WTC11 (cell line): ENCODE measurements at places on chromosomes 12 and 14. TPM values are rescaled to one million over a fixed set of nuclear protein-coding genes. Genes with fewer than 3 reads are reported as not detected.

DNA sequence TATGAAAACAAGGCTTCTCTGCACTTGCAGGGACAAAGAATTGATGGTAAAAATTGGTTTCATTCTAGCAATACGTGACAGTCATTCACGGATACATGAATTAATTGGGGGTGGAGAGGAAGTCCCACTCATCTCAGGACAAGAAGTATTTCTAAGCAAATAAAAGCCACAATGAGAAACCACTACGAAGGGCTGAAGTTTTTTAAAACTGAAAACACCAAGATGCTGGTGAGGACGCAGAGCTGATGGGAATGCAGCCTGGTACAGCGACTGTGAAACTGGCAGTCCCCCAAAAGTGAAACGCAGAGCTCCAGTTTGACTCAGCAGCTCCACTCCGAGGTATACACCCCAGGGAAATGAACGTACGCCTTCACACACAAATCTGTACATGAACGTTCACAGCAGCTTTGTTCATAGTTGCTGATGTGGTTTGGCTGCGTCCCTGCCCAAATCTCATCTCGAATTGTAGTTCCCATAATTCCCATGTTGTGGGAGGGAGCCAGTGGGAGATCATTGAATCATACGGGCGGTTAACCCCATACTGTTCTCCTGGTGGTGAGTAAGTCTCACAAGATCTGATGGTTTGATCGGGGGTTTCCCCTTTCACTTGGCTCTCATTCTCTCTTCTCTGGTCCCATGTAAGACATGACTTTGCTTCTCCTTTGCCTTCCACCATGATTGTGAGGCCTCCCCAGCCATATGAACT, 89.0 kb downstream of the SCARB1 start:
- H3K27ac ChIP-seq = no peak overlapping the region
- H3K4me3 ChIP-seq = no peak overlapping the region
- no peak for DNase-seq
- peaks cover 15% of the 10 kb centered on the region for H3K4me1 ChIP-seq

- DNase-seq = no peak
- peaks cover 4% of the 10 kb centered on the region for H3K4me1 ChIP-seq
- H3K36me3 ChIP-seq = no peaks in the 10 kb centered on the region
- H3K27me3 ChIP-seq = no peaks in the 10 kb centered on the region
- no peak overlapping the region; the same call in 1 of the 2 replicates for H3K27ac ChIP-seq
These were observed 612.0 kb downstream of the VRK1 start for GRCh38 chr14:97408937-97409815.

DNA sequence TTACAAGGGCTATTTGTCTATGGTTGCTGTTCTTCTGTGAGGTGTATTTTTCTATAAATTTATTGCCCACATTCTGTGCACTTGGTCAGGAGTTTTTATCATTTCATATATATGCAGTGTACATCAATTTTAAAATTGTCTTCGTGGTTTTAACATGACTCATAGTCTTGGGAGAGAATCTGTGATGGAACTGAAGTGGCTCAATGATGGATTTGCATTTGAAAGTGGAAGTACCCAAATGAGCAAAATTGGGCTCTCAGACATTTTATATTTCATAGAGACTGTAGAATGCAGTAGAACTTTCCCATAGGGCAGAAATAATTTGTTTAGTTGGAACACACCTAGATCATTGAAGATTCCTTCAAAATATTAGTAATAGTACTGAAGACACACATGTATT, 1.9 kb upstream of the SCFD1 start:
- H3K4me1 ChIP-seq = peaks cover 17% of the 10 kb centered on the region
- no peak for DNase-seq
- H3K36me3 ChIP-seq = peaks cover 19% of the 10 kb centered on the region
- H3K27ac ChIP-seq = no peak overlapping the region
- H3K27me3 ChIP-seq = no peaks in the 10 kb centered on the region

DNA sequence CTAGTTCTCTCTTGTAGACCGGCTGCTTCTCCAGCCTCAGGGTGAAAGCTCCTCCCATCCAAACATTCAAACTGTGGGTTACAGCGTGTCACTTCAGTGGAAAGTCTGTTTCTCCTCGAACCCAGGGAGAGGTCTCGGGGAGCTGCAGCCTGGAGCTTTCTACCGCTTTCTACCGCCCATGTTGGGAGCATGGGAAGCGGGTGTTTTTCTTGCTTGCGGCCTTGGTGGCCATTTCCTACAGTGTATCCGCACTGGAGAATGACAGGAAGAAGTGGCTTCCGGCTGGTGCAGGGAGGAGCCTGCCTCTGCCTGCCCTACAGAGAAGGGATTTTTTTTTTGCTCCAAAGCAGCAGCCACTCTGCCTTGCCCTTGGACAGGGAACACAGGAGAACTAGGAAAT, 21.2 kb downstream of the ZFP36L1 start:
- no peaks in the 10 kb centered on the region; the same call in 1 of the 2 replicates for H3K27me3 ChIP-seq
- no peak overlapping the region for H3K4me3 ChIP-seq

DNA sequence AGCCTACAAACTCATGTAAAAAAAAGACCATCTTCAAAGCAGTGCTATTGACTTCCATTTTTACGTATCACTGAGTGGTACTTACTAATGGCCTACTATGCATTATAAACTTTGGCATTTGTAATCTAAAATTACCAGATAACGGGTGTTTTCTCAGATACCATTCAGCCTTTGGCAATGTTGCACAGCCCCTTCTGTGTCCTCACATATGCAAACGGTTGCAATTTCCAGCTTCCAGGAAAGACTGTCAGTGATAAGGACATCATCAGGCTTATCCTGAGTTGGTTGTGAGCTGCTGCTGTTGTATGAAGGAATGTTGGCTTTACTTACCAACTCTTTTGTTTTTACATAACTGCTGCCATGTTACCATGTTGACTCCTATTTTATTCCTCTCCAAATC, 1.6 kb upstream of the SLC6A13 start:
- no peaks in the 10 kb centered on the region for H3K27me3 ChIP-seq
- peaks cover 7% of the 10 kb centered on the region; the same call in 1 of the 2 replicates for H3K4me1 ChIP-seq
- H3K27ac ChIP-seq = no peak overlapping the region
- no peak for DNase-seq
- no peaks in the 10 kb centered on the region for H3K36me3 ChIP-seq
- H3K4me3 ChIP-seq = no peak overlapping the region

GRCh38 chr14:87998482-87998881, 5.5 kb upstream of the GALC start:
- no peak for DNase-seq
- no peak overlapping the region for H3K4me3 ChIP-seq
- peaks cover 13% of the 10 kb centered on the region for H3K4me1 ChIP-seq
- no peak overlapping the region for H3K27ac ChIP-seq

GRCh38 chr14:93056840-93057585, 58.7 kb downstream of the ITPK1 start:
- peaks cover 75% of the 10 kb centered on the region for H3K4me1 ChIP-seq
- H3K4me3 ChIP-seq = no peak overlapping the region
- no peaks in the 10 kb centered on the region for H3K27me3 ChIP-seq
- no peak for DNase-seq
- H3K36me3 ChIP-seq = peaks cover 3% of the 10 kb centered on the region; the same call in 1 of the 2 replicates

GRCh38 chr12:62917926-62918325, 17.0 kb downstream of the PPM1H start:
- DNase-seq = no peak
- no peaks in the 10 kb centered on the region for H3K27me3 ChIP-seq
- H3K4me1 ChIP-seq = peaks cover 79% of the 10 kb centered on the region
- H3K36me3 ChIP-seq = no peaks in the 10 kb centered on the region
- no peak overlapping the region for H3K27ac ChIP-seq
- no peak overlapping the region for H3K4me3 ChIP-seq

- H3K4me1 ChIP-seq = peaks cover 29% of the 10 kb centered on the region
- no peak overlapping the region for H3K27ac ChIP-seq
- H3K36me3 ChIP-seq = peaks cover 23% of the 10 kb centered on the region
These were observed 137.4 kb upstream of the NTF3 start for GRCh38 chr12:5294274-5295070.

- H3K4me3 ChIP-seq = no peak overlapping the region
- no peak for DNase-seq
- no peaks in the 10 kb centered on the region for H3K36me3 ChIP-seq
These were observed 4.3 kb downstream of the RIMBP2 start for GRCh38 chr12:130711756-130712155.

DNA sequence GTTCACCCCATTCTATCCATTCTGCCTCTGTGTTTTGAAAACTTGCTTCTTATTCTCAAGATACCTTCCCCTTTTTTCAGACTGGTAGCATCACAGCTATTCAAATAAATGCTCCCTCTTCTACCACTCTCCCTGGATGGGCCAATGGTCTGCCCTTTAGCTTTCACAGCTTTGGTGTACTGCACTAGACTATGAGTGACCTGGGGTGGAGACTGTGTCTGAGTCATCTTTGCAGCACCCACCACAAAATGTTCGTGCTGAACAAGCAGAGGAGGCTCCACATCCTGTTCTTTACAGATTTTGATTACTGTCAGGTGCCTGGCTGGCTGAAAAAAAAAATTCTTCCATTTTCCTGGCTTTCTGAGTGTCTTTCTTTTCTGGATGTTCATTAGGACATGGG, 1104.1 kb upstream of the TMEM132C start:
- H3K27ac ChIP-seq = no peak overlapping the region
- H3K4me1 ChIP-seq = no peaks in the 10 kb centered on the region
- H3K27me3 ChIP-seq = peaks cover 2% of the 10 kb centered on the region
- no peak for DNase-seq
- H3K4me3 ChIP-seq = no peak overlapping the region
- peaks cover 51% of the 10 kb centered on the region for H3K36me3 ChIP-seq

GRCh38 chr12:11174022-11174421, 3.0 kb downstream of the SMIM10L1 start:
- H3K36me3 ChIP-seq = peaks cover 11% of the 10 kb centered on the region
- H3K4me3 ChIP-seq = no peak overlapping the region
- H3K27me3 ChIP-seq = no peaks in the 10 kb centered on the region
- H3K27ac ChIP-seq = no peak overlapping the region
- no peak for DNase-seq

DNA sequence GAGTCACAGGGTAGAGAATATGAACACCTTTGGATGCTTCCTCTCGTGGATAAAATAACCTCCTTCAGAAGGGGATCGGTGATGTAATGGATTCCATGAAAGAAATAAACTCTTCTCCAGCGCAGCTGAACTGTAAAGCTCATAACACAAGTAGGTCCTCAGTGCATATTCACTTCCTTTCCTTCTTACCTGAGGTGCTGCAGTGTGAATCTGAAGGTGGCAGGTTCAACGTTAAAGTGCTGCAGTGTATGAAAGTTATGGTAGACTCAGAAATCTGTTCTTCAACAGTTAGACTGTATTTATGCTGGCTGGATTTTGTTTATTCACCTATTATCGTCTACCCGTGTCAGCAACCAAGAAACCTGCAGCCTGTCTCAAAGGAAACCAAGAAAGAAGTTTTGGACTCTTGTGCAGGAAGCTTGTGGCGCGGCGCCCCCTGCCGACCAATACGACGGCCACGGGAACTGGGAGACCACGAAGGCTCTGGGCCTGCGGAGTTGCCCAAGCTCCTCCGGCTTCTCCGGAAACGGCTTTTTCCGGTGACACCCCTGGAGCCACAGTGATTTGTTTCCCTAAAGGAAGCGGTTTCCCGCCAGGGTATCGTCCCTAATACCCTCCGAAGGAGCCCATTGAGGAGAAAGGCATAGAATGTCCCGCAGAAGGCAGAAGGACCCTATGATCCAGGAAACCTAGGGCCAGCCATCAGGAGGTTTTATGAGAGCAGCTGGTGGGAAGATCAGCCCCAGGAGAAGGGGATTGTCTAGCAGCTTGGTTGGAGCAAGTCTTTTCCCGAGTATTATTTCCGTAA, 17.6 kb upstream of the RNASE3 start:
- peak; percentile 95 for DNase-seq
- H3K4me3 ChIP-seq = peak overlapping the region; percentile 58
- peaks cover 9% of the 10 kb centered on the region for H3K4me1 ChIP-seq
- peaks cover 48% of the 10 kb centered on the region for H3K27me3 ChIP-seq
- H3K27ac ChIP-seq = peak overlapping the region; percentile 49; the same call in 1 of the 2 replicates
- no peaks in the 10 kb centered on the region for H3K36me3 ChIP-seq

DNA sequence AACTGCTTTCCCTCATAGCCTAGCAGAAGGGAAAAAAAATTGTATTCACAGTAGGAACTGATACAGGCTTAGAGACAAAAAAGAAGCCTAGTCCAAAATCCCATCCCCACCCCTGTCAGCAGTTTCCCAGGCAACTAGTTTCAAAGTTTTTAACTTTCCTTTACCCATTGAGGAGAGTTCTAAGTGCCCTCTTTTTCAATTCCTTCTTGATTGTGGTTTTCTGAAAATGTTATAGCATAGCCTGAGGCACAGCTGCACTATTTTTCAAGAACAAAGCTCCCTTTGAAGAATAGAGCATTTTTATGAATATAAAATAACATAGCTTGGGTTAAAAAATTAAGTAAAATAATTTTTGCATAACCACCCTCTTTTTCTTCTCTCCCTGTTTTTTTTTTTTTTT, 81.6 kb downstream of the IPO8 start:
- H3K27me3 ChIP-seq = peaks cover 3% of the 10 kb centered on the region; the same call in 1 of the 2 replicates
- no peak overlapping the region for H3K27ac ChIP-seq
- H3K4me3 ChIP-seq = no peak overlapping the region
- peaks cover 4% of the 10 kb centered on the region for H3K4me1 ChIP-seq
- peaks cover 7% of the 10 kb centered on the region for H3K36me3 ChIP-seq

- no peak for DNase-seq
- no peak overlapping the region for H3K4me3 ChIP-seq
- H3K27me3 ChIP-seq = no peaks in the 10 kb centered on the region
- H3K4me1 ChIP-seq = peaks cover 59% of the 10 kb centered on the region
These were observed 2.7 kb upstream of the RIMKLB start for GRCh38 chr12:8695116-8695515.

DNA sequence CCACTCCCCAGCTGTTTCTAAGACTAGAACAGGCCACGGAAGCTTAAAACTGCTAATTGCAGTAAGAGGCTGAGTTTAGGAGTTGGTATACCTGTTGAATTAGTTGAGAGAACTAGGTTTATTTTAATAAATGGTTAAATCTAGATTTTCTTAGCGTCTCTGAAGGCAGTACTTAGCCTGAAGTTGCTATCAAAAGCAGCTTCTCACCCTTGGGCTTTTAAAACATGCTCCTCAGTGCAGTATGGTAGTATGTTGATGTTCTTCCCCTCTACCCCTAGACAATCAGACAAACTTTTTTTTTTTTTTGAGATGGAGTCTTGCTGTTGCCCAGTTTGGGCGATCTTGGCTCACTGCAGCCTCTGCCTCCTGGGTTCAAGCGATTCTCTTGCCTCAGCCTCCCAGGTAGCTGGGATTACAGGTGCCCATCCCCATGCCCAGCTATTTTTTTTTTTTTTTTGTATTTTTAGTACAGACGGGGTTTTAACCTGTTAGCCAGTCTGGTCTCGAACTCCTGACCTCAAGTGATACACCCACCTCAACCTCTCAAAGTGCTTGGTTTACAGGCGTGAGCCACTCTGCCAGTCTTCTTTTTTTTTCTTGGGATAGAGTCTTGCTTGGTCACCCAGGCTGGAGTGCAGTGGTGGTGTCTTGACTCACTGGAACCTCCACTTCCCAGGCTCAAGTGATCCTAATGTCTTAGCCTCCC, 6.8 kb downstream of the SRSF5 start:
- no peak for DNase-seq
- H3K4me3 ChIP-seq = no peak overlapping the region
- H3K27me3 ChIP-seq = no peaks in the 10 kb centered on the region
- peaks cover 88% of the 10 kb centered on the region for H3K36me3 ChIP-seq

- peak; percentile 47 for DNase-seq
- peaks cover 5% of the 10 kb centered on the region for H3K27me3 ChIP-seq
These were observed 743 bp downstream of the PUS1 start for GRCh38 chr12:131929581-131930456.

B4GALNT1 gene
- total RNA-seq = 0.46 to 1.2 TPM (median 1.2 TPM) in 3 replicates

ADCY6 gene
- total RNA-seq = 11.9 to 12.8 TPM (median 12.2 TPM) in 3 replicates

TTC9 gene
- 21.4 to 26.2 TPM (median 22.5 TPM) in 3 replicates for total RNA-seq

OR4E1 gene
- total RNA-seq = not detected in 3 replicates

AICDA gene
- total RNA-seq = 0.13 TPM in 1 of 3 replicates, not detected in the others

EIF4B gene
- 730 to 860 TPM (median 838 TPM) in 3 replicates for total RNA-seq

CARMIL3 gene
- total RNA-seq = 10.6 to 13.0 TPM (median 11.4 TPM) in 3 replicates

STYK1 gene
- total RNA-seq = 1.6 to 1.9 TPM (median 1.6 TPM) in 3 replicates

ATF7 gene
- 16.3 to 20.3 TPM (median 19.7 TPM) in 3 replicates for total RNA-seq

LRRC74A gene
- total RNA-seq = not detected in 3 replicates

ABCC9 gene
- 0.02 to 0.09 TPM (median 0.04 TPM) in 3 replicates for total RNA-seq
